Stimulated activated CD8-positive, alpha-beta memory T cell treated with anti-CD3 and anti-CD28 coated beads, Interleukin-4, amount 100 ng/mL, for 4 hours (primary cell): ENCODE measurements at places on chromosomes 12 and 14.

DNA sequence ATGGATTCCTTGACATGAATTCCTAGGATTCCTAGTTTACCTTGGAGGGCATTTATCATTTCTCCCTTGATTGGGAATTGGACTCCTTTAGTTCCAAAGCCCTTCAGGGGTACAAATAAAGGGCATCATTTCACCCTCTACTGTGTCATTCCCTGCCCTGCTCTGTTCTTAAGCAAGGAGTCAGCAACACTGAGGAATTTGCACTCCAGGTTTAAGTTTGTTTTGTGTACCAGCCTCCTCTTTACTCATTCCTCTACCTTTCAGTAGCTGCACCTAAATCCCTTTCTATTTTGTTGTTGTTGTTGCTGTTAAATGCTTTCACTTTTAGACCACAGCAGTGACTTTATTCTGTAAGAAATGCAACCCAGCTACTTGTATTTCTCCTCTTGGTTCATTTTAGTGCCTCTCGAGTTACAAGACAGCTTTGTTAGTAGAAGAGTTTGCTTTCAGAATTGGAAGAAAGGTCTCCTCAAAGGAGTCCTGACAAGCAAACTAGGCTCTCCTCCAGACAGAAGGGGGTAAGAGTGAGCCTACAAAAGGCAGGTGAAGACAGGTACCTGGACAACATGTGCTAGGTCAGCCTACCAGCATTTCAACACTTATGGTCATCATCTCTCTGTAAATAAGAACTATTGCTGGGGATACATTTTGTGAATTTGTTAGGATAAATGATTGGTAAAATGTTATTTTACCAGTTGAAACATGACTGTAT lies 90.0 kb downstream of the RMST start:
- DNase-seq = no peak

- no peak for DNase-seq
Observed at GRCh38 chr12:118033323-118033722, 16.8 kb downstream of the RFC5 start.

DNA sequence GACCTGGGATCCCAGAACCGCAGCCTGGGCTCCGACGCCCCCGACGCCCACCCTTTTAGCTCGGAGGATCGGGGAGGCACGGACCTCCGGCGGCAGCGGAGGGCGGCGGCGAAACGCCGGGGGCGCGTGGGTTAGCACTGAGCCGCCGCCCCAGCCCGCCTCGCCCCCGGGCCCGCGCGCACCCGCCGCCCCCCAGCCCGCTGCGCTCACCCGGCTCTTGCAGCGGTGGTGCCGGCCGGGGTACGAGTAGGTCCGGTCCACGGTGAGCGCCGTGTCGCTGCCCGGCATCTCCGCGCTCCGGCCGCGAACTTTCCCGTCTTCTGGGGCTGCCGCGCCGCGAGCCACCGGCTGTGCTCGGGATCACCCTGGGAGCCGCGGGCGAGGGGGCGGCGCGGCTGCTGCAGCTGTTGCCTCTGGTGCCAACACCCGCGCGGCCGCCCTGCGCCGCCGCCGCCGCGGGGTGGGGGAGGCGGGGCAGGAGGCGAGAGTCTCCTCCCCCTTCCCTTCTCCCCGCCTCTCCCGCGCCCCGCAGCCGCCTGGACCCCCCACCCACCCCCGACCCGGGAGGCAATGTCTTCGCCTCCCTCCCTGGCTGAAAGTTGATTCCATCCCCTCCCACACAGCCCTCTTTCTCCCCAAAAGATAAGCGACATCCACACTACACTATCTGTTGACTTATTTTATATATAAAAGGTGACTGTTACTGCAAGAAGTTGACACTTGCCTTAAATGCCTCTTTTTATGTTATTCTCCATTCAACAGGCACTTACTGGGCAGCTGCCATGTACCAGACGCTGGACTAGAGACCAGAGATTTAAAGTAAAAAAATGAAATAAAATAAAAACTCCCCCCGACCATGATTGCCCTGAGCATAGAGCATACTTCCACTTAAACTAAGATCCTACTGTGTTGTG lies at the start of gene TMCC3:
TSS of gene TMCC3 (minus strand) at position 415 of the 914 bp plus-strand sequence. CDS start at position 288, 127 bp downstream.
- no peak for DNase-seq

- no peak for DNase-seq
Observed at GRCh38 chr14:91330096-91330696, 85.7 kb upstream of the GPR68 start.

DNA sequence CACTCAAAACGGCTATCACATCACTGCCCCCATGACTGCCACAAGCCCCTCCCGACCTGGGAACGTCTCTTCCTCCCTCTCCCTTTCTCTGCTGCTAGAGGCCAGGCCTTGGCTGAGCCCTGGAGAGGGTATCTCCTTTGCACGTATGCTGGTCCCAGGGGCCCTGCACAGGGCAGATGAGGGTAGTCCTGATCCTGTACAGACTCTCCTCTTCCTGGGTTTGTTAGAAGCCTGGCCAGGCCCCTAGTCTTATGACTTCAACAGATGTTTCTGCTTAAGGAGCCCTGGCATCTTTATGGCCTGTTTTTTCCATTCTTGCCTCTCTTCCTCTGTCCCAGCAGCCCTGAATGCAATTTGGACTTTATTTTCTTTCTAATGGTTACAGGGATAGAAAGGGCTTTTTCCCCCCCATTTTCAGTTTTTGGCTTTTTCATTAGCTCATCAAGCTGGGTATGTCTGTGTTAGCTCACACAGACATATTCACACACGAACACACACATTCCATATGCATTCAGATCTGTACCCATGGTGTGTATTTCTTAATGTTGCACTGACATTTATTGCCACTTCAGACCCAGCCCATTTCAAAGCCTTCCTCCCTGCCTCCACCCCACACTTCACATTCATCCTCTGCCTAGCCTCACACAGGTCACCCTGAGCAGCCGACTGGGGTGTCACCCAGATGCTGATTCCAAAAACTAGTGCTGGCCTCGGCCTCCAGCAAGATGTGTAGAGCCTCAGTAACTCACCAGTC lies 203.2 kb downstream of the ZFP36L1 start:
- no peak for DNase-seq

DNA sequence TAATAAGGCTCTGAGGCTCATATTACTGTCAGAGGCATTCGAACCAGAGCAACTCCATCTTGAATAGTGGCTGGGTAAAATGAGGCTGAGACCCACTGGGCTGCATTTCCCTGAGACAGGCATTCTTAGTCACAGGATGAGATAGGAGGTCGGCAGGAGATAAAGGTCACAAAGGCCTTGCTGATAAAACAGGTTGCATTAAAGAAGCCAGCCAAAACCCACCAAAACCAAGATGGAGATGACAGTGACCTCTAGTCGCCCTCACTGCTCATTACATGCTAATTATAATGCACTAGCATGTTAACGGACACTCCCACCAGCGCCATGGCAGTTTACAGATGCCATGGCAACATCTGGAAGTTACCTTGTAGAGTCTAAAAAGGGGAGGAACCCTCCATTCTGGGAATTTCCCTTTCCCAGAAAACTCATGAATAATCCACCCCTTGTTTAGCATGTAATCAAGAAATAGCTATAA lies 18.1 kb upstream of the PRICKLE1 start:
- no peak for DNase-seq

DNA sequence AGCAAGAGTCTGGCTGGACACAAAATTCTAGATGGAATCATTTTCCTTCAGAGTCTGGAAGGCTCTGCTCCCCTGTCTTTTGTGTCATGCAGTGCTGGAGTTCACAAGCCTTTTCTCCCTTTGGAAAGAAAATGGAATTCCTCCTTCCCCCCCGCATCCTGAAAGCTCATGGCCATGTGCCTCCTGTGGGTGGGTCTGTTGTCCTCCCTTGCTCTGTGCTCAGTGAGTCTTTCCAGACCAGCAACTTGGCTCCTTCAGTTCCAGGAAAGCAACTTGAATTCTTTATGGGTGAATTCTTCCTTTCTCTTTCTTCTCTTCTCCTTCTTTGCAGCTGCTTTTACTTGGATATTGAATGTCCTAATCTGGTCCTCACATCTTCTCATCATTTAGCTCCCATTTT lies 70.2 kb downstream of the TUNAR start:
- DNase-seq = no peak

DNA sequence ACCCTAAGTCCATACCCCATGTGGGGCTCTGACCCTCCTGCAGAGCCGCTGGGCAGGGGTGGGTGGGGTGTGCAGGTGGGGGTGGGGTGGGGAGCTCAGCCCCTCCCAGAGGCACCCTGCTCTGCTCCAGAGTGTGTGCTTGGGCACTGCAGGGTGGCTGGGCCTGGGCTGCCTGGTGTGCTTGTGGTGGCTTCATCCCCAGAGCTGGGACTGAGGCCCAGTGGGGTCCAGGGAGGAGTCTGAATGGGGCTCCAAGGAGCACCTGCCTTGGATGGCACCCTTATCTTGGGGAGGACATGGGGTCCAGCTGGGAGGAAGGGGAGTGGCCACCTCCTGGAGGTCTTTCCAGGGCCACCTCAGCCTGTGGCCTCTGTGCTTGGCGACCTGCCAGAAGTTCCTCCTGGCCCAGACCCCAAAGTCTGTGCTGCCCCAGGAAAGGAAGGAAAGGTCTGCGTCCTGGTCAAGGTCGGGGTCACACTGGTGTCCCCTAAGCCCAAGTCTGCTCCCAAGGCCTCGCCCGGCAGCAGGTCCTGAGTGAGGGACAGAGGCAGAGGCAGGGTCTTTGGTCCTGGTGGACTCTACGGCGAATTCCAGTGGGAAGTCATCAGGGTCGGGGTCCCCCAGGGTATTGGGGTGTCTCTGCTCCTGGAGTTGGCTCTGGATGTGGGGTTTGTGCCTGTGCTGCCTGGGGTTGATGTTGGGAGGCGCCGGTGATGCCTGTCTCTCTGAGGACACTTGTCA lies 373.4 kb downstream of the TMEM121 start:
- no peak for DNase-seq

DNA sequence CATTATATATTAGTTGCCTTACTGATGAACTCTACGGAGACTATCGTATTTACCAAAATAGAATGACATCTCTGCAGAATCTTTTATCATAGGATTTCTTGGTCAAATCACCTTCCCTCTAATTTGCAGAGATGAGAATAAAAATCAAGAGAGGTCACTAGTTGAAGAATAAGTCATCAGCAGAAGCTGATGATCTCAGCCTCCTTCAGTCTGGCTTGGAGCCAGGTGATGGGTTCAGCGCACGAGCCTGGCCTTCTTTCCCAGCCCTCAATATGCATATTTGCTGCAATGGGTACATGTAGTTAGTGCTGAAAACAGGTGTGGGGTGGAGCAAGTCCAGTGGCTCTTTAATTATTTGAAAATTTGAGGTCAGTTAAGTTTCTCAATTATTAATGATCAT lies 19.2 kb upstream of the EMP1 start:
- DNase-seq = no peak

- no peak for DNase-seq
Observed at GRCh38 chr12:67223225-67223624, 45.9 kb upstream of the CAND1 start.

DNA sequence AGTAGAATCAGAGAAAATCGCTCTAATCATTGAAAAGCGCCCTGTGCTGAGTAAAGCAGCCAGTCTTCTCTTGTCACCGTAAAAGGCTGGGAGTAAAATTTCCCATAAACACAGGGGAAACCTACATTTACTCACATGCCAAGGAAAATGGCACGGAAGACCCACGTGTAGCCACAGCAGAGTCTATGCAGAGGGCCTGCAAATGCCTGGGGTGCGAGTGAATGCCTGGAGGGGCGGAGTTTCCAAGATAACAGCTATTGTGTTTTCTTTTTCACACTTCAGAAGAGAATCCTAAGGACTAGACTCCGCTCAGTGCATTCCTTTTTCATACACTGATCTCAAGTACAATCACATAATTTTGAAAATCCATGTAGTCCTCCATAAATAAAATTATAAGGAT lies 159.9 kb upstream of the FOXN3 start:
- DNase-seq = no peak

GRCh38 chr12:101967506-101967905 lies 90.1 kb downstream of the DRAM1 start:
- no peak for DNase-seq

- no peak for DNase-seq
Observed at GRCh38 chr14:105887692-105888091, 361.3 kb downstream of the TMEM121 start.

- no peak for DNase-seq
Observed at GRCh38 chr12:132392389-132393244, 63.2 kb upstream of the GALNT9 start.

DNA sequence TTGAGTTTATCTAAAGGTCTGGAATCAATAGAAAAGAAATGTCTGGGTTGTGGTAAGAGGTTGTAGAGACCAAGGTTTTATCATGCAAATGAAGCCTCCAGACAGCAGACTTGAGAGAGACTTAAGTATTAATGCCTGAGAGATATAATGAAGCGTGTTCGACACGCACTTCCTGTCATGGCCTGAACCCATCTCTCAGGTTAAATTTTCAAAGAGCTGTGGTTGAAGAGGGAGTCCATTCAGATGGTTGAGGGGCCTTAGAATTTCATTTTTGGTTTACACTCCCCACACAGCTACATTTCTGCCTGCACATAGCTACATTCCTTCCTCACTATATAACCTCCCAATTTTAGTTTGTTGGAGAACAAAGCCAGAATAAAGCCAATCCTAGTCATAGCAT lies 10.1 kb upstream of the CLEC12A start:
- DNase-seq = no peak

DNA sequence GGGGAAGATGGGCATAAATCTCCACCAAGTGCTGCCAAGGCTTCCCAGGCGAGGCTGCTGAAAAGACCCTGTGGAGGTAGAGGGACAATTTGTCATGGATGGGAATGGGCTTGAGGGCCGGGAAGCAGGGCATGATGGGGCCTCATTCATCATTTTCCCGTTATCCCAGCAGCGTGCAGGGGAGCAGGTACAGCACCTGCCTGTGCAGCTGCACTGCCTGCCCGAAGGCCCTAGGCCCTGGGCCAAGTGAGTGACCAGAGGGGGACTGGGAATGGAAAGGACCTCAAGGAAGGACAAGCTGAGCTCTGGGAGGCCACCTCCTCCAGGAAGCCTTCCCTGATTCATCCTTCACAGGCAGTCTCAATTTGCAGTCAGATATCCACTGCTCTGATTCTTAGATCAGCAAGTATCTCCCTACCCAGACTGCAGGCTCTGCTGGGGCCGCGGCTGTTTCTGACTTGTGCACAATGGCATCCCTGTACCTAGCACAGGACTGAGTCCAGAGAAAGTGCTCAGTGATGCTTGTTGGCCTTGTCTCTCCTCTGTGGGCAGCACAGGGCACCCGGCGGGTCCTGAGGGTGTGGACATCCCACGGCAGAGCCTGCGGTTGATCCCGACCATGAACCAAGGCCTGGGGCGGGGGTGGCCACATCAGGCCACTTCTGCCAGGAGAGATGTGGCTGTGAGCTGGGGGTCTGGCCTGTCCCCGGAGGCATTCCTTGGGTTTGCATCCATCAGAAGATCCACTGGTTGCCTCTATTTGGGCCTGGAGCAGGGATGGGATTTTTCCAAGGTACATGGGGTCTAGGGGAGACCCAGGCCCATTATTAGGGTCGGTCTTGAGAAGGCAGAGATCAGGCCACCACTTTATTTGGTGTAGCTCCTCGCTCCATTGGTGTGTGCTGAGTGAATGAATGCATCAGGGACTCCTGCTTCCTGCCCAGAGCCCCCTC lies 167.3 kb upstream of the RTL1 start:
- DNase-seq = no peak

GRCh38 chr12:608921-609320 lies 54.3 kb downstream of the NINJ2 start:
- DNase-seq = no peak
